Stomach (tissue), 19 donors: ENCODE measurements at places on chromosomes 2 and 18. TPM values are rescaled to one million over a fixed set of nuclear protein-coding genes. Genes with fewer than 3 reads are reported as not detected.

DNA sequence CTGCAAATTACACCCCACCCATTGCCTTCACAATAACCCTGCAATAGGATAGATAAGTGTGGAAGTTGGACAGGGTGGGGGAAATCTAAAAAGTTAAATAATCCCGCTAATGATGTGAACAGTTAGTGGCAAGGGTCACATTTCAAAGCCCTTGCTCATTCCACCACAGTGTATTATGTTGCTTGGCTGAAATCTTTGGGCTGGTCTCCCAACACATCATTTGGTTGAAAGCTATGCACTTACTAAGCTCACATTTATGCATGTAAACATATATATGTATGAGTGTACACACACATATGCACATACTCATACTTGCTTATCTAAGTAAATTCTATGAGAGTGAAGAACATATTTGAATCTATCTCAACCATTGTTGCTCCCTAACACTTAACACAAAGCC is 197.8 kb downstream of the RDH14 start:
- DNase-seq: no peak

TP53I3 gene
- 36.1 TPM for total RNA-seq

DNA sequence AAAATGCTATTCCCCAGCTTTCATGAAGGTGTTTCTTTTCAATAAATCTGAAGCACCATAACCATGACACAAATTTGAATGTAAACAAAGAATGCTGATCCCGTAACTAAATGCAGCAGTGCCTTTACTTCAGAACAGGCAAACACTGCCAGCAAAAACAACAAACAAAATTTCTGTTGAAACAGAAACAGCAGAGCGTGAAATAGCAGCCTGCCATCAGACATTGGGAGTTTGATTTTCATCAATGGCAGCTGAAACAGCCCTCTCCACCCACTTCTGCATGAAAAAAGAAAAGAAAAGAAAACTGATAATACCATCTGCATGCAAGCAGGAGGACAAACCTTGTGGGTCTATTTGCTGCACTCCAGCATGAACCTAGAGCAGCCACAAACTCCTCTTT is 128.3 kb downstream of the CDH2 start:
- DNase-seq: no peak

DNA sequence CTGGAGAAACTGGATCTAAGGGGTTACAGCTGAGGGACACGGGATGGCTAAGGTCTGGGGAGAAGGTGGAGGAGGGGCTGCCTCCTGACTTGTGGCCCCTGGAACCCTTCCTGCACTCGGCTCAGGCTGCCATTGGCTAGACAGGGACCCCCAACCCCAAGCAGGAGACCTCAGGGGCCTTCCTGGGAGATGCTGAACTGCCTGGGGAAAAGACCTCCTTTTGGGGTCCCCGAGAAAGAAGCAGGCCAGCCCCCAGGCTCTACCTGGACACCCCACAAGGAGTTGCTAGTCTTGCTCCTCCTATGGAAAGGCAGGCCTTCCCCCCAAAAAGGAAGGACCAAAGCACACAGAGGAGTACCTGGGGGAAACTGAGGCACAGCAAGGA is 10.1 kb upstream of the BOK start:
- DNase-seq: no peak

HNMT gene
- 16.1 TPM for total RNA-seq

REG3A gene
- total RNA-seq: 381 TPM
